ENCODE measurements at places on chromosomes 7 and 10. TPM values are rescaled to one million over a fixed set of nuclear protein-coding genes. Genes with fewer than 3 reads are reported as not detected.

- no peak for DNase-seq
Measured at GRCh38 chr7:137545059-137545716, 201.7 kb upstream of the PTN start.

GRCh38 chr7:91286432-91286831 is 22.2 kb downstream of the FZD1 start:
- no peak for DNase-seq

DNA sequence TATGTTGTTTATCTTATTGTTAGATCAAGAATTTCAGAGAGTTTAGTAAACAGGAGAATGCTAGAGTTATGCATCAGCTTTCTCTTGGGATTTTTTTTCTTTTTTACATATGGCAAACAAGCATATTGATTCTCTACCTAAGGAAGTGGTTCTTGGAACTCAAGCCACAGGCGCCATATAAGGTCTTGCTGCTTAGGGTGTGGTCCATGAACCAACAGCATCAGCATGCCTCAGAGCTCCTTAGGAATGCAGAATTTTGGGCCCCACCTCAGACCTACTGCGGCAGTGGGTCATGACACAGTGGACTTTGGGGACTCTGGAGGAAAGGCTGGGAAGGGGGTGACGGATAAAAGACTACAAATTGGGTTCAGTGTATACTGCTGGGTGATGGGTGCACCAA is 230.8 kb downstream of the SKAP2 start:
- DNase-seq = no peak

GRCh38 chr7:138845711-138846110 is 47.7 kb upstream of the ATP6V0A4 start:
- DNase-seq = no peak

PPP1R9A gene
- 7.5 TPM for total RNA-seq

TEX47 gene
- total RNA-seq = not detected
